A549 treated with Hydrocortisone at 1 μM for 4 hours (cell line): ENCODE measurements at places on chromosomes 5 and 9. TPM values are rescaled to one million over a fixed set of nuclear protein-coding genes. Genes with fewer than 3 reads are reported as not detected.

The FRMPD1 gene
- total RNA-seq, result 0.03 to 0.10 TPM (median 0.05 TPM) in 5 replicates

The IFNE gene
- total RNA-seq, result 0.89 to 1.2 TPM (median 1.1 TPM) in 5 replicates

The C9orf50 gene
- total RNA-seq, result 0.08 TPM in 1 of 5 replicates, not detected in the others

The PITX1 gene
- 24.2 to 31.4 TPM (median 28.5 TPM) in 5 replicates for total RNA-seq

The GABRA6 gene
- total RNA-seq, result not detected in 5 replicates

The IFNK gene
- 0.09 TPM in 1 of 5 replicates, not detected in the others for total RNA-seq

The PCSK1 gene
- 0.16 to 0.51 TPM (median 0.22 TPM) in 5 replicates for total RNA-seq

The NR2F1 gene
- 4.1 to 4.9 TPM (median 4.4 TPM) in 5 replicates for total RNA-seq

The PCAT7 gene
- total RNA-seq, result 0.50 to 0.96 TPM (median 0.74 TPM) in 5 replicates

The KIAA0825 gene
- total RNA-seq, result 0.39 to 0.55 TPM (median 0.46 TPM) in 5 replicates

The SPINK7 gene
- total RNA-seq, result not detected in 5 replicates

The SLC38A9 gene
- 20.1 to 33.6 TPM (median 23.2 TPM) in 5 replicates for total RNA-seq

The ARL10 gene
- 0.36 to 0.86 TPM (median 0.39 TPM) in 5 replicates for total RNA-seq

The FAM78A gene
- total RNA-seq, result 0.27 to 0.53 TPM (median 0.38 TPM) in 5 replicates

The HTR1A gene
- not detected in 5 replicates for total RNA-seq
